ENCODE measurements at places on chromosomes 3 and 15.
A peak's percentile ranks its signal among the peaks of the same experiment; 100 is the strongest.

DNA sequence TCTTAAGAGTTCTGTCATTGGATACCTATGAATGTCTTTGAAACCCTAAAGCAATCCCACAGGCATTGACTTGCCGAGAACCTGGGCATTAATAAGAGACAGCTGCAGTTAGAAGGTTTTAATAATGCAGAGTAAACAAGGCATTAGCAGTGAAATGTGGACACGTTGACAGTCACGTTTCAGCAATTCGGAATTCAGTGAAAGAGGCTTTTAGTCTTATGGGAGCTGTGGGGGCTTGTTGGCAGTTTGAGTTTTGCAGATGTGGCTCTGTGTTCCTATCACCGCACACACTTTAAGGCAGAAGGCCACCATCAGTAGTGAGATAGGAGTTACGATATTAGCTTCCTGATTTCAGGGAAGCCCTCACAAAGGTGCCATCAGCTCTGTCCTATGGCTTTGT is 145.2 kb upstream of the NUDT16 start:
- no peak for ATAC-seq

- peak; percentile 41 for ATAC-seq
These were observed 172.4 kb downstream of the CHST2 start for GRCh38 chr3:143291836-143292447.

- no peak for ATAC-seq
These were observed 25.7 kb downstream of the ZMAT3 start for GRCh38 chr3:179045719-179046402.

GRCh38 chr3:161273589-161274218 is 52.6 kb downstream of the NMD3 start:
- no peak for ATAC-seq

GRCh38 chr3:167318306-167318705 is 61.8 kb downstream of the ZBBX start:
- ATAC-seq, result no peak

DNA sequence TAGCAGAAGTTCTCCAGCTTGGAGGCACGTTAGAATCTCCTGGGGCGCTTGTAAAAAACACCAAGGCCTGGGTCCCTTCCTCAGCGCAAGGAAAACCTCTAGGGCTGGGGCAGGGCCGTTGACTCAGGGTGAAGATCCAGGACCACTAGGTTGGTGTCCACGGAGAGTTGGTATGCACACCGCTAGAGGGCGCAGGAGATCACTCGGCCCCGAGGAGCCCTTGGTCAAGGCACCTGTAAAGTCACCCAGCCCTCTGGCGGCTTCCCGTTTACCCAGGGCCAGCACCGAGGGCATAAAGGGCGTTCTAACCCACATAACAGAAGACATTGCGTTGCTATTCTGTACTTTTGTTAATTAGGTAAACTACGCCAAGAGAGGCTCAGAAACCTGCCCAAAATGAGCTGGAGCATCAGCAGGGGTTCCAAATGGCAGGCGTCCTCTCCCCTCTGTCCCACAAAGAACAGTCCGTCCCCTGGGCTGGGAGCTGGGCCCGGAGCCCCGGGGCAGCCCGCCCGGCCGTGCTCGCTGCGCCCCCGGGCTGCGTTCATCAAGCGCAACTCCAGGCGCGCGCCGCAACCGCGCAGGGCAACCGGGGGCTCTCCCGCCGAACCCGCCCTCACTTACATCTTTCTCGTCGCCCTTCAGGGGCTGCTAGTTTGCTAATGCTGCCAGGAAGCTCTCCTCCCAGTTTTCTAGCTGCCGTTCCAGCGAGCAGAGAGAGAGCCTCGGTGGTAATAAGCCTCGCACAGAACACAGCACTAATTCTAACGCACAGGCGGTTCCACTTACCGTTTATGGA is 332.1 kb downstream of the ARRDC4 start:
- peak; percentile 58 for ATAC-seq

DNA sequence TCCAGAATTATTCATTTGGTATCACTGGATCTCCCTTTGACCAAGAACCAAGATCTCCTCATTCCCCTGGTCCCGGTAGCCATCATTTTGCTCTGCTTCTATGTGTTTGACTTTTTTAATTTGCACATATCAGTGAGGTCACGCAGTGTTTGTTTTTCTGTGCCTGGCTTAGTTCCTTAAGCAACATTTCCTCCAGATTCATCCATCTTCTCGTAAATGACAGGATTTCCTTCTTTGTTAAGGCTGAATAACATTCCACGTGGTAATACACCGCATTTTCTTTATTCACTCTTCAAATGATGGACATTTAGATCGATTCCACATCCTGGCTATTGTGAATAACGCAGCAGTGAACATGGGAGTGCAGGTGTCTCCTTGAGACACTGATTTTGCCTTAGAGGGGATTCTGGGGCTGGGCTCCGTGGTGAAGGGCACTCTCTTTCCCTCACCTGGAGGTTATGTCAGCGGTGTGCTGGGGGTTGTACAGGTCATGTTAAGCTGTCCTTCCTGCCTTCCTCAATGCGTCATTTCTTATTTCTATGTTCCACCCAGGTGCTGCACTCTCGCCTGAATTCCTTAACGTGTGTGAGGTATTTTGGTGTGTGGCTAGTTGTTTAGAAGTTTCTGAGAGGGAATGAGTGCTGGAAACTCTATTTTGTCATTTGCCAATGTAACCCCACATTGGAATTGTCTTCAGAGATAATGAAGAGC is 212.2 kb downstream of the LPP start:
- ATAC-seq, result no peak

- no peak for ATAC-seq
These were observed 578 bp downstream of the OIP5 start for GRCh38 chr15:41331833-41332193.

GRCh38 chr3:134059035-134059601 is 29.4 kb upstream of the SLCO2A1 start:
- ATAC-seq, result no peak

DNA sequence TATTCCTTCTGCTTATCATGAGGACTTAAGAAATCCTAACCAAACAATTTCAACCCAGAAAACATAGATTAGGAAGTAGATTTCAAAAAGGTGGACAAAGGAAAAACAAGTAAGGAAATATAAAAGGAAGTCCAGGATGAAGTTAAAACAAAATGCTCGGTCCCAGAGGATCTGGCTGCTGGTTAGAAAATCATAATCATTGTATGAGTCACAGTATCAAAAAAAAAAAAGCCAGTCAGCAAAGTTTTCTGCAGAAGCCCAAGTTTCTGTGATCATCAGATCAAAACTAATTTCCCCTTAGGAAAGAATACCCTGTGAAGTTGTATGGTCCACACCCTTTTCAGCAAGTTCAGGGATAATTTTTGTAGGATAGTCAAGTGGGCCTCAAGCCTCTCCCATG is 43.0 kb upstream of the LRTM1 start:
- ATAC-seq, result no peak

- ATAC-seq, result no peak
These were observed 202.6 kb downstream of the XXYLT1 start for GRCh38 chr3:195068084-195069080.

- ATAC-seq, result no peak
These were observed 74.3 kb upstream of the EOMES start for GRCh38 chr3:27796365-27796875.

DNA sequence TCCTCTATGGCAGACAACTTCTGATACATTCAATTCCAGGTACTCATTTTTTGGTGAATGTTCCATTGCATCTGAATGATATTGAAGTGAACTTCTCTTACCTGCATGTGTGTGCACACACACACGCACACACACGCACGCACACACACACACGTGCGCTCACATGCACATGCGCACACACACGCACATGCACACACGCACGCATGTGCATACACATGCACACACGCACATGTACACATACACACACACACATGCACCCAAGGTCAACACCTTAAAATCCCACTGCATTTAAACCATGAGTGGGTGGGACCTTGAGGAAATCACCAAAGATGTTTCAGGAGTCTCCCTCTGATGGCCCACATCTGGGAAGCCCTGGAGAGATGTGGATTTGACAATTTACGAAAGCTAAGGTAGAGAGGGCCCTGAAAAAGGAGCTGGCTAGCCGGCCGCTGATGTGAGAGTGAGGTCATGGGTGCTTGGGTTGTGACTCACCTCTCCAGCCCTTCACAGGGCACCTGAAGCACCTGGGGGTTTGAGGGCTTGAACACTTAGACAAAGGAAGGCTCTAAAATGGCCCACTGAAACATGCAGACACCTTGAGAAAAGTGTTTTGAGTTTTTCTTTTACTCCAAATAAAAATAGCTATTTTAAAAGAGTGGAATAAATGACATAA is 269.1 kb upstream of the LRRFIP2 start:
- ATAC-seq, result no peak

- no peak for ATAC-seq
These were observed 32.4 kb upstream of the ATG7 start for GRCh38 chr3:11239796-11240195.

GRCh38 chr3:111605493-111605892 is 10.3 kb upstream of the ZBED2 start:
- no peak for ATAC-seq

DNA sequence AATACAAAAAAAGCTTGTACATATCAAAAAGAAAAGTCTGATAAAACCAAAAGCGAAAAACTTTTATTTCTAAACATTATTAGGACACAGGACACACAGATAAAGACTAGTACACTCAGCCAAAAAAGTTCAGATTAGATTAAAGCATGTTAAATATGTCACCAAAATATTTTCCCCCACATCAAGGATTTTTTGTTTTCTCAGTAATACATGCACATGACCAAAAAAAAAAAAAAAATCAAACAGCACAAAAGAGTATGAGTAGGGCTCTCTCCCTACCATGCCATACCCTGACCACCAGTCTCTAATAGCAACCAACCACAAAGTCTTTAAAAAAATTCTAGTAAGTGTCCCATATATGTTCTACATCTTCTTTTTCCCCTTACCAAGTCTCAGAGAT is 77.4 kb downstream of the LRRFIP2 start:
- no peak for ATAC-seq

DNA sequence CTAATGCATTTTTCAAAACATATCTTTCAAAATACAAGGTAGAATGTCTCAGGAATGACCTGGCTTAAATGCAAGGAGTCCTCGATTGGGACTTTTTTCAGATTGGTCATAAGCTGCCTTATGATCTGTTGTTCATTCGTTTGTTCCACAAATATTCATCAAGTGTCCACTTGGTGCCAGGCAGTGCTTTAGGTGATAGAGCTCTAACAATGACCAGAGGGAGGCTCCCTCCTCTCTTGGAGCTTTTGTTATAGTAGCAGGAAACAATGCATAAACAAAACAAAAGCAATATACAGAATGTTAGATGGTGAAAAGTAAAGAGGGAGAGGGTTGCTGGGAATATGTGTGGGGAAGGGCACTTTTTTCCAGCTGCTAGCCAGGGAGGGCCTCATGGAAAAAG is 156.1 kb downstream of the MCTP2 start:
- ATAC-seq, result no peak

- ATAC-seq, result no peak
These were observed 20.3 kb downstream of the SLCO2A1 start for GRCh38 chr3:134009345-134010000.

- ATAC-seq, result peak; percentile 94
These were observed at the start of gene MKRN3 for GRCh38 chr15:23565395-23566070. Gene MKRN3 (plus strand): TSS chr15:23565674. CDS start chr15:23565783, 109 bp downstream.

GRCh38 chr3:134201201-134202130 is 49.2 kb downstream of the RYK start:
- peak; percentile 84 for ATAC-seq

GRCh38 chr3:111476701-111477100 is 65.3 kb upstream of the CD96 start:
- no peak for ATAC-seq

- no peak for ATAC-seq
These were observed 91.4 kb upstream of the TJP1 start for GRCh38 chr15:29913528-29914135.

- no peak for ATAC-seq
These were observed 26.4 kb upstream of the ACP3 start for GRCh38 chr3:132290833-132291232.

- ATAC-seq, result no peak
These were observed 23.8 kb downstream of the EFCAB12 start for GRCh38 chr3:129404610-129405009.

GRCh38 chr3:188185717-188186251 is 31.8 kb downstream of the LPP start:
- ATAC-seq, result peak; percentile 70

DNA sequence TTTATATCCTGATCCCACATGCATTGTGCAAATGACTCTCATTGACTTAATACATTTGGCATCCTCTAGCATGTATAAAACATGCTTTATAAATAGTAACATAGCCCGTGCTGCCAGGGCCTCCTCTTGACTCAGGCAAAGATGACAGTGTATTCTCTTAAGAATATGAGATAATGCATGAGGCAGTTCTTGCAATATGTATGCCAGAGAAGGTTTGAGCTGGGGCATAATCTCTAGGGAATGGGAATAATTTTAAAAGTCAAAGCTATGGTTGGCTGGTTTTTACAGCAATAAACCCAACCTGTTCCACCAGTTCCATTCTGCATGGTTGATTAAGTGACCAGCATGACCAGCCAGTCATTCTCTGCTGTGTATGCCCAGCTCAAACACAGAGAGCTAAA is 179.0 kb upstream of the PFN2 start:
- peak; percentile 80 for ATAC-seq

- ATAC-seq, result no peak
These were observed 271.6 kb downstream of the CHL1 start for GRCh38 chr3:468172-468571.

GRCh38 chr3:193853511-193854219 is 260.7 kb downstream of the OPA1 start:
- ATAC-seq, result peak; percentile 72
